Adipocyte (in vitro differentiated cells): ENCODE measurements at places on chromosomes 6 and 20.

- DNase-seq = no peak
These were observed 42.0 kb downstream of the PREX1 start for GRCh38 chr20:48785801-48786200.

DNA sequence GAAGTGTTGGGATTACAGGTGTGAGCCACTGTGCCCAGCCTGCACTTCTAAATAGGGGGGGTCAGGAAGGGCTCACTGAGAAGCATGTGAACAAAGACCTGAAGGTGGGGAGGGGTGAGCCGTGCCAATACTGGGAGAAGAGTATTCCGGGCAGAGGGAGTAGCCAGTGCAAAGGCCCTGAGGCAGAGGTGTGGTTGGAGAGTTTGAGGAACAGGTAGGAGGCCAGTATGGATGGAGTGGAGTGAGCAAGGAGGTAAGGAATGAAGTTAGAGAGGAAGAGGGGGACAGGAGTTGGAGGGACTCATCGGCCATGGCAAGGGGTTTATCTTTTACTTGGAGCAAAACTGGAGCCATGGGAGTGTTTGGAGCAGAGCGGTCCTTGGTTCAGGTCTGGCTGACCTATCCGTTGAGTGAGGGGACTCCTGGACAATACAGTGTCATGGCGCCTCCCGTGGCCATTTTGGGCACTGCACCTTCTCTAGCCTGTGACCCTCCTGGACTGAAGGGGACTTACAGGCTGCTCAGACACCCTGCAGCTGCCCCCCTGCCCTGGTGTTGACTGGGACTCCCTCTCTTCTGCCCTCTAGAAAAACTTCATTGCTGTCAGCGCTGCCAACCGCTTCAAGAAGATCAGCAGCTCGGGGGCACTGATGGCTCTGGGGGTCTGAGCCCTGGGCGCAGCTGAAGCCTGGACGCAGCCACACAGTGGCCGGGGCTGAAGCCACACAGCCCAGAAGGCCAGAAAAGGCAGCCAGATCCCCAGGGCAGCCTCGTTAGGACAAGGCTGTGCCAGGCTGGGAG lies 12.1 kb downstream of the FOXS1 start:
- DNase-seq = peak; percentile 61

DNA sequence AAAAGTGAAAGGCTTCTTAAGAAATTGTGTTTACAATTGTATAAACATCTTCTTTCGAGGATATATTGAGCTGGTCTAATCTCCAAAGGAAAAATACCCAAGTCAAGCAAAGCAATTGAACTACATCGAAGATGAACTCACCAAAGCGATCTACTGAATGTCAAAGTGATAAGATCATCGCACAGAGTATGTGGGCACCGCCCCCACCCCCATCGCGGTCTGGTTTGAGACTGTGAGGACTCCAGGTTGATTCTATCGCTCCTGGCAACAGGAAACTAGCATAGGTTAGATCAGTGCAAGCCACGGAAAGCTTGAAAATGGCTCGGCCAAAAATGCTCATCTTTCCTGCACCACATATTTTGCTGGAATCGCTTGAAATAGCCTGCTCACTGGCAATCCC lies 133.2 kb upstream of the RPS6KA2 start:
- no peak for DNase-seq

- no peak for DNase-seq
These were observed 82.9 kb upstream of the SCAF8 start for GRCh38 chr6:154650351-154650750.

DNA sequence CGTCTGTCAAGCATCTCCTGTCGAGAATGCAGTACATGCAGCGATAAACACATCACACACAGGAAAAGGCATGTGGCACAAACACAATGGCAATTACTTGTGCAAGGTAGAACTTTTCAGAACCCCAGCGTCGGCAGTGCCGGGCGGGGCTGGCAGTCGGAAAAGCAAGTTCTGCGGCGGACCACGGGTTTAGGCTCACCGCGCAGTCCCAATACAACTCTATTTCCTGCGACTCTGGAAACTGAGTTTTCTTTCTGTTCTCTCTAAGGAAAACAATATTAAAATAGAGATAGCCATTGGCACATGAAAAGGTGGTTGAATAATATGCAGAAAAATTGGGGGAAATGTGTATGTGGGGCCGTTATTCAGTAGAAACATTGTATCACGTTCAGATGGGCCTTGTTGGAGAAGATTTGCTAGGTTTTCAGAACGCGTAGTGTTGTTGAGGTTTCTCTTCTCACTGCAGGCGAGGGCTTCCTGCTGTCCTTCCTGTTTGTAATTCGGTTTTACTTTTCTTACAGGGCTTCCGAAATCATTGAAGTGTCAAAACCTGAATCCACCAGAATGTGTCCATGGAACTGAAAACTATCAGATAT lies 369.5 kb downstream of the THBS2 start:
- no peak for DNase-seq

GRCh38 chr6:3624250-3625136 lies 127.0 kb downstream of the PXDC1 start:
- no peak for DNase-seq

DNA sequence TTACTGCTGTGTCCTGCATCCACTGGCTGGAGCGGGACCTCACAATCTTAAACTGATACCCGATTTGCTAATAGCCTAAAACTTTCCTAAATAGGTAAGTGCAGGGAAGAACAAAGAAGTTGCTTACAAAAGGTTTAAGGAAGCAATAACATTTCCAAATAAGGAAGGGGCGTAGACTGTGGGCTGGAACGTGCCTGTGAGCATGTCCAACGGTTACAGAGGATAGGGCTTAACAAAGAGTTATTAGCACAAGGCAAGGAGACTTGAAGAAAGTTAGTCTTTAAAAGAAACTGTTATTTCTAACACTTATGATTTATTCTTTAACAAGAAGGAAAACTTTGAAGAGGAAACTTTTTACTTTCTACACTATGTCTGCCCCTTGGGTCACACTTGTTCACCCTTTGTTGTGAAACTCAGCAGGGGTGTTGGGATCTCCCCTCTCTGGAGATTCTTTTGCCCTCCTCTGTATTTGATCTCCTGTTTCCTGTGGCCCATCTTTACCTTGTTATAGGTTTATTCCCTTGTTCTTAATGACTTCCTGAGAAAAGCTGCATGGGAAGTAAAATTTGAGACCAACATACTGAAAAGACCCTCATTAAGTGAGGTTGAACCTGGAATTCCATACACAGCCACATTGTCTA lies 28.7 kb downstream of the KAT14 start:
- DNase-seq = no peak

DNA sequence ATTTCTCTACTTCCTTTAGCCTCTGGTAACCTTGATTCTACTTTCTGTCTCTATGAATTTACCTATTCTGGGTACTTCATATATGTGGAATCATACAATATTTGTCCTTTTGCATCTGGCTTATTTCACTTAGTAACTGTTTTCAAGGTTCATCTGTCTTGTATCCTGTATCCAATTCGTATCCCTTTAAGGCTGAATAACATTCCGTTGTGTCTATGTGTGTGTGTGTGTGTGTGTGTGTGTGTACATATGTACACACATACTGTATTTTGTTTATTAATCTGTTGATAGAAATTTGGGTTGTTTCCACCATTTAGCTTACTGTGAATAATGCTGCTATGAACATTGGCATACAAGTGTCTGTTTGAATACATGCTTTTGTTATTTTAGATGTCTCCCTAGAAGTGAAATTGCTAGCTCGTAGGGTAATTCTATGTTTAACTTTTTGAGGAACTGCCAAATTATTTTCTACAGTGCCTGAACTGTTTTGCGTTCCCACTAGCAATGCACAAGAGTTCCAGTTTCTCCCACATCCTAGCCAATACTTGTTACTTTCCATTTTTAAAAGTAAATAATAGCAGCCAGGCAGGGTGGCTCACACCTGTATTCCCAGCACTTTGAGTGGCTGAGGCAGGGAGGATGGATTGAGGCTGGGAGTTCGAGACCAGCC lies 17.7 kb downstream of the SENP6 start:
- no peak for DNase-seq

DNA sequence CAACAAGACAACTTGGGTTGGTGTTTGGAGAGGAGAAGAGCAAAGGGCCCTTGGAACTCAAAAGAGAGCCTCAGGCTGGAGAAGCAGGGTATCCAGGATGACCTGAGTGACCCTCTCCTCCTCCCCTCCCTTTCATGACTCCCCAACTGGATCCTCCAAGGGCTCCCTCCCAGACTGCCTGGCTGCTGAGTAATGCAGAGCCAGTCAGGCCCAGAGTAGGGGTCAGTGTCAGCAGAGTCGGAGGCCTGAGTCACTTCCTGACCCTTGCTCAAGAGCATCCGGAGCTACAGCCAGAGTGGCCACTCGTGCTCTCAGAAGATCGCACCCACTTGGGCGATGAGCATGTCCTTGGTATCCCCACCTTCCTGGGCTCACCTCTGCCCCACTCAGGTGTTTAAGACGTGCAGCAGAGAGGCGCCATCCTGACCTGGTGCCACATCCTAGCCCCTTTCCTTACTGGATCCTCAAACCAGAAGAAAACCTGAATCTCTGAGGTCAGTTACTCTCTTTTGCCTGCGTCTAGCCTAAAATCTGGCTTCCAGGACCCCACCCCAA lies 2.8 kb upstream of the MAPK13 start:
- peak; percentile 44 for DNase-seq

- no peak for DNase-seq
These were observed 209.9 kb upstream of the PRND start for GRCh38 chr20:4511776-4512175.

GRCh38 chr6:83467620-83468036 lies 36.8 kb upstream of the ME1 start:
- no peak for DNase-seq

DNA sequence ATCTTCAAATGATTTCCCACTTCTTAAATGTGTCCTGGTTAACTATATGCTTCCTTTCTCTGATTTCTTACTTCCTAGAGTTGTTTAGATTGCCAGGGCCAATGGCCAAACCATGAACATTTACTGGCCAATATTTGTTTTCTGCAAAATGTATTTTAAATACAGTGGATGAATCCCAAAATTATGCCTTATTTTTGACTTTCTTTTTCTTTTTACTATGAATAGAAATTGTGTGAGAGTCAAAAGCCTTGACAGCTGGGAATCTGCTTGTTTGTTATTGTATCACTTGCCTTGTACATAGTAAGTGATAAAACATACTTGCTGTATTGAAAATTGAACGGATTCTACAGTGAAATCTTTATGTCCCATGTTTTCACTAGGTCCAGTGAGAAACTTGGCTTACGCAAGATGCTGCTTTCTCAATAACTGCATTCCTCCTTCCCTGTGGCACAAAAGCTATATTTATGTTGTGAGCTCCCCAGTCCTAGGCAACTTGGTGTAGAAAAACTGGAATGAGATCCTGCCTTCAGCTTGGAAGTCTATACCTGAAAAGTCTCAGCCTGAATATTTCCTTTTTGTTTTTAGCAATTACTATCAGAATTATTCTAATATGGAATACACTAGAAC lies 295.2 kb downstream of the EPHA7 start:
- DNase-seq = no peak

- DNase-seq = no peak
These were observed 82.1 kb upstream of the DTNBP1 start for GRCh38 chr6:15744818-15745402.

DNA sequence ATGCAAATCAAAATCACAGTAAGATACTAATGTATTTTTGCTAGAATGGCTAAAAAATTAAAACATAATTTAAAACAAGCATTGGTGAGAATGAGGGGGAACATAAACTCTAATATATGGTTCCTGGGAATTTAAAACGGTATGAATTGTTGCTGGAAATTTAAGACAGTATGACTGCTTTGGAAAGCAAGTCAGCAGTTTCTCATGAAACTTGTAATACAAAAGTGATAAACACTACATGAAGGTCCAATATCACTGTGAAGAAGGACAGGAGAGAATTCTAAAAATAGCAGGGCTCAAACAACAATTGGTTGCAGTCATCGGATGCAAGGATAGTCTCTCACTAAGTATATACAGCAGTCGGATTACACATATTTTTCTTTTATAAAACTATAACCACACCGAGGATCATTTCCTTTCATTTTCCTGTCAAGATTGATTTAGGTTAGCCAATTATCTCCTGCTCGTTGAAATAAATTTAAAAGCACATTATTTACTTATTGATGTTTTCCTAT lies 18.5 kb upstream of the PRSS16 start:
- no peak for DNase-seq

DNA sequence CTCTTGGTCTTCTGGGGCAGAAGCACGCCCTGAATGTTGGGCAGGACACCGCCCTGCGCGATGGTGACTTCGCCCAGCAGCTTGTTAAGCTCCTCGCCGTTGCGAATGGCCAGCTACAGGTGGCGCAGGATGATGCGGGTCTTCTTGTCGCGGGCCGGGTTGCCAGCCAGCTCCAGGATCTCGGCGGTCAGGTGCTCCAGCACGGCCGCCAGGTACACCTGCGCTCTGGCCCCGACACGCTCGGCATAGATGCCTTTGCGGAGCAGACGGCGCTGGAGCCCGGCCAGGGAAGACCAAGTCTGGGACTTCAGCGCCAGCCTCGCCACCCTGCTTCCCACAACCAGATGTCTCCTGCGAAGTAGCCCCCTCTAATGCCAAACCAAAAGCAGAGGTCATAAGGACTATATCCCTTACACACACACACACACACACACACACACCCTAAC lies 8.0 kb upstream of the SLC17A3 start:
- no peak for DNase-seq

- no peak for DNase-seq
These were observed 18.5 kb downstream of the CD2AP start for GRCh38 chr6:47495954-47496545.

- no peak for DNase-seq
These were observed 502.1 kb downstream of the PKHD1 start for GRCh38 chr6:51585264-51585663.

- no peak for DNase-seq
These were observed 18.1 kb downstream of the EIF2S2 start for GRCh38 chr20:34093895-34094294.

- DNase-seq = no peak
These were observed 17.2 kb downstream of the ZSCAN23 start for GRCh38 chr6:28425944-28426541.
